Cerebellar nuclear complex (tissue), 1 donor: ENCODE measurements at places on chromosomes 5 and 9.

DNA sequence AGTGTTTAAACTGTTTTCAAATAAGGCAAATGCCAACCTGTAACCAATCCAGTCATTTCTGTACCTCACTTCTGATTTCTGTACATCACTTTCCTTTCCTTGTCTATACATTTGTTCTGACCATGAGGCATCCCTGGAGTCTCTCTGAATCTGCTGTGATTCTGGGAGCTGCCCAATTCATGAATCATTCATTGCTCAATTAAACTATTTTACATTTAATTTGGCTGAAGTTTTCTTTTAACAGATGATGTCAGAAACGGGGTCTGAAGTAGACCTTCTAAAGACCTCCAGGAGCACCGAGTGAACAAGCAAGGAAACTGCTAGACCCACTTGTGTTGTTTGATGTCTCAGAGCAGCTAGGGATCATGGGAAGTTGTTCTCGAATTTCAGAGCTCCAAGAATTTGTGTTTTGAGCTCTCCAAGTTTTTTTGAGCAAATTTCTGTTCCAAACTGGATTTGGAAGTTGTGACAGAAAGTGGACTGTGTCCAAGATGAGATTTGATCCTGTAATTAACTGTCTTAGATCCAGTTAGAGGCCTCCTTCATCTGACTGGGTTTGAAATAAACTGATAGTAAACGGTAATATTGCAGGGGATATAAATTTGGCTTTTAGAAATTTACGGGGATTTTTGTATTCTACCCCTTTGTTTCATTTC lies 490.8 kb upstream of the ST8SIA4 start:
- DNase-seq: no peak

DNA sequence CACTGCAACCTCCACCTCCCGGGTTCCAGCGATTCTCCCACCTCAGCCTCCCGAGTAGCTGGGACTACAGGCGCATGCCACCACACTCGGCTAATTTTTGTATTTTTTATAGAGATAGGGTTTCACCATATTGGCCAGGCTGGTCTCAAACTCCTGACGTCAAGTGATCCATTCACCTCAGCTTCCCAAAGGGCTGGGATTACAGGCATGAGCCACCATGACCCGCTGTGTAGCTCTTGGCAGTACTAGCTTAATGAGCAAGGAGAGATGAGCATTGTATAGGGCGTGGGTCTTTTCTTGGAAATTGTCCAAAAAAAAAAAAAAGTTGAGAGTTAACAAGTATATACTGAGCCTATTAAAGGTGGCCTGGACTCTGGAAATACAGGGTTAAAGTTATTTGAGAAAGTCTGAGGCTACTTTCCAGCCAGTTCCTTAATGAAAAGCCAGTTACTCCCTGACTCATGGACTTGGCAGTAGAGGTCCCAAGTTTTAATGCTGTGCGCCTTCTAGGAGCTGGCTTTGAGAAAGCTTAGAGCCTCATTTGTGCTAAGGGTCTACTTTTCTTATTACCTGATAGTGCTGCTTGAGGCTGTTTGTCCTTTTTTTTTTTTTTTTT lies 4.2 kb upstream of the FGF18 start:
- no peak for DNase-seq

GRCh38 chr9:70347046-70347445 lies 67.4 kb downstream of the KLF9 start:
- DNase-seq: no peak

DNA sequence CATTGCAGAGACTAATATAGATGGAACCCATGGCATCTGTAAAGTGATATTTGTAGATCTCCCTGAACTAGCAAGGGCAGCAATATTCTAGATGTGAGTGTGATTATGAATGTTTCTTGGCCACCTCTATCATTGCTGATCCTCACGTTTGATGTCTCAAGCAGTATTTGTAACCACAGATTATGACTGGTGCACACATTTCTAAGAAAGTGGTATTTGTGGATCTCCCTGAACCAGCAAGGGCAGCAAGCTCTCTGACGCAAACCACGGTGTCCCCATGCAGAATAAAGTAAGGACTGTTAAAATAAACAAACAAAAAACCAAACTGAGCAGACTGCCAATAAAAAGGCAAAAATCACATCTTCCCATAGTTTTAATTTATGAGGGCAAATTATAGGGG lies 301.3 kb downstream of the CSNK1G3 start:
- DNase-seq: no peak

GRCh38 chr9:83956086-83956435 lies 24.0 kb downstream of the HNRNPK start:
- DNase-seq: no peak

DNA sequence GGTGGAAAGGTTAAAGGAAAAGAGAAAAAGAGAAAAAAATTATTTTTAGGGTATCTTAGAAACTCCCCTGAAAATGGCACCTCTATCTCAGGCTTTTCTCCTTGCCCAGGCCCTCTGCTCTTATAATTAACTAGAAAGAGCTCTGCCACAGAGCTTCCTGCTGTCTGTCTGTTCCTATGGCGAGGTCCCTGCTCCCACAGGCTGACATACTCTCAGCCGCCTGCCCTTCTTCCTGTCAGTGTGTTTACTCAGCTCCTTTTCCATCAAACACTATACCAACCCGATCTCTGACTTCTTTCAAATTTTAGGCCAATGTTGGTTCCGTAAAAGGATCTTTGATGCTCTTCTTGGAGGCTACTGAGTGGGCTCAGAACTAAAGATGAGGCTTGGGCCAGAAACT lies 482.6 kb downstream of the DMAC1 start:
- no peak for DNase-seq

DNA sequence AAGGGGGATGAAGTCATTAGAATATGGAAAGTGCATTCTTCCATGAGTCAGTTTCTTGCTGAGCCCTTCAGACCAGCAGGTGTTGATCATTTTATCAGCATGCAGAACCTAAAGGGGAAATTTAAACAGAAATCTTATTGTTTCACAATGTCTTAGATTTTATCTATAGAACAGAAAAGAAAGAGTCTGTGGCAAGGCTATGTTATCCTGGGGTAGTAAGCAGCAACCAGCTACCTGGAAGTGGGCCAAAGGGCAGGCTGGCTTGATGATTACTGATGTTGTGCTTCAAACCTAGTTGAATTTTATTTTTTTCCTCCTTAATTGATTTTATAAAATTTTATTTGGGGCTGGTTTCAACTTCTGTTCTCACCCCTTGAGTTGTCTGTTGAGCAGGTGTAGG lies 101.5 kb downstream of the LRRC70 start:
- no peak for DNase-seq

DNA sequence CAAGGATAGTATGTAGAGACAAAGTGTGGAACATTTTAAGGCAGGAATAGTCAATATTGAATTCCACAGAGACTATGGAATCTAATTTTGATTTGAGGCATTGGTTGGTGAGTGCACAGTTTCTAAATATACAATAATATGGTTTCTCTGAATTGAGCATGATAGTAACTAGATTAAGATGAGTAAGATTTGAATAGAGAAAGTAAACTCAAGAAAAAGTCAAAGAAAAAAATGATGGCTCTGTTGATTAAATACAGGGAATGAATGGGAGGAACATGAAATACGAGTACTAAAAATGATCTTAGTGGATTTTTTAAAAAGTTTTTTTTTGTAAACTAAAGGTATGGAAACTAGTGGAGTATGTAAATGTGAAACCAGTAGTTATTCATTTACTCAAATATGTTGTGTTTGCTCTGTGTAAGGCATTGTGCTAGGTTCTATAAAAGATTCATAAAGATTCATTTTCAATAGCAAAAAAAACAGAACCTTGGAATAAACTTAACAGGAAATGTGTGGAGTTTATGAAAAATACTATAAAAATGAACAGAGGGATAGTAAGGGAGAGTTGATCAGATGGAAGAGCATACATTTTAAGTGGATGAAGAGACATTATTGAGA lies 101.2 kb downstream of the ZCCHC7 start:
- no peak for DNase-seq

DNA sequence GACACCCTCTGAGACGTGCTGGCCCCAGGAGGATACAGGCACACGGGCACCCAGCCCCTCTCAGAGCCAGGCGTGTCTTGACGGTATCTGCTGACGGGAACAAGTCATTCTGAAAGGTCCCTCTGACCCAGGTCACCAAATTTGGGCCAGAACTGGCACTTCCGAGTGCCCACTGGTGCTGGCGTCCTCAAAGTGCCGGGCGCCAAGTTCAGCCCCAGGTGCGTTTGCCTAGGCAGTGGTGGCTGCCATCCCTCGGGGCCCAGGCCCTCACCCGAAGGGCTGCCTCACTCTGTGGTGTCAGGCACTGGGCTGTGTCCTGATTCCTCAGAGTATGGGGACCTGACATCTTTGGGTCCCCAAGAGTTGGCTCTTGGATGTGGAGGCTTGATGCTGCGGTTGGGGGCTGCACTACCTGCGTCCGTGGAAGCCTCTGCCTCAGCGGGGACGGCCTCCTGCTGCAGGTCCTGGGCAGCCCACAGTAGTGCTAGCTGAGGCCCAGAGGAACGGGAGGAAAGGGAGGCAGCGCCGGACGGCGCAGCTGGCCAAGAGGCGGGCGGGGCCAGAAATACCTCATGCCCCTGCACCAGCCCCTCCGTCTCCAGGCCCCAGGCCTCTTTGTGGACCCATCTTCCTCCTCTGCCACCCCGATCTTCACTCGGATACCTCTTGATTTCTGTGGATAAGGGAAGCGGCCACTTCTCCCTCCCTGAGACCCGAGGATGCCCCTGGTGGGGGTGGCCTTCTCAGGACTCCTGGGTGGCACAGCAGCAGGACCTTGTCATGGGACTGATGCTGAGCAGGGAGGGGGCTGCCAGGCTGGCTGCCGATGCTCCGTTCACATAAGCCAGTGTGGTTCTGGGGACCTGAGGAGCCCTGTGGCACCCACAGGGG lies 109.4 kb upstream of the LMX1B start:
- no peak for DNase-seq

- DNase-seq: no peak
Measured at GRCh38 chr5:151204051-151204450, 19.8 kb downstream of the CCDC69 start.

- DNase-seq: no peak
Measured at GRCh38 chr5:151066920-151067319, 13.9 kb downstream of the TNIP1 start.

DNA sequence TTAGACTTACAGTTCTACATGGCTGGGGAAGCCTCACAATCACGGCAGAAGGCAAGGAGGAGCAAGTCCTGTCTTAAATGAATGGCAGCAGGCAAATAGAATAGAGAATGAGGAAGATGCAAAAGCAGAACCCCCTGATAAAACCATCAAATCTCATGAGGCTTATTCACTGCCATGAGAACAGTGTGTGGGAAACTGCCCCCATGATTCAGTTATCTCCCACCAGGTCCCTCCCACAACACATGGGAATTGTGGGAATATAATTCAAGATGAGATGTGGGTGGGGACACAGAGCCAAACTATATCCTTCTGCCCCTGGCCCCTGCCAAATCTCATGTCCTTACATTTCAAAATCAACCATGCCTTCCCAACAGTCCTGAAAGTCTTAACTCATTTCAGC lies 367.1 kb downstream of the MED10 start:
- no peak for DNase-seq

DNA sequence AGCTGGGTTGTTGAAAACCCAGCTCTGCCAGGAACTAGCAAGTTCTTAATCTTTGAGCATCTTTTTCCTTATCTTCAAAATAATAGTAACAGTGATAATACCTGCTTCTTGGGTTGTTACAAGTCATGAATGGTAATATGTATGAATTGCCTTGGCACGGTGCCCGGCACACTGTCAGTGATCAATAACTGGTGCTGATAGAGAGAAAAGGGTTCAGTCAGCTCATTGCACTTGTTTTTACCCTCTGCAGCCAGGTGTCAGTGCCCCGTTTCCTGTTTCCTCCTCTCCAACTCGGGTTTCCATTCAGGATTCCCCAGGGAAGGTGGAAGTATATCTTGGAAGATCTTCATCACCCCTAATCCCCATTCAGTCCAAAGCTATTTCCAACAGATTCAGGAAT lies 15.8 kb upstream of the NIPAL4 start:
- DNase-seq: no peak

- DNase-seq: no peak
Measured at GRCh38 chr9:27701016-27701415, 127.7 kb upstream of the C9orf72 start.

DNA sequence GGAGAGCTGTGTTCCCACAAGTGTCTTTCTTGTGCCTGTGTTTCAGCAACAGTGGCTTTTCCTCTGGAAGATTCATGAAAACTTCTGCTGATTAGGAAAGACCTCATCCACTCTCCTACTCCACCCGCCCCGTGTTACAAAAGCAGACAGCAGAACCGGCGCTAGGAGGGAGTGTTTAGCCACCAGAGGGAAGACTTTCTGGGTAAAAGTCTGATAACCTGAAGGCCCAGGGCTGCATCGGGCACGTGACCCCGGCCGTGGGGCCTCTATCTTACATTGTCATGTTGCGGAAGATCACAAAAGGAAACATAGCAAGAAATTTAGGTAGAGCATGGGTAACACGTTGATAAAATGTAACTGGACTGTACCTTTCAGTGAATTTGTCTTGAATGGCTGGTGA lies 32.0 kb upstream of the DMRT2 start:
- DNase-seq: no peak

- DNase-seq: no peak
Measured at GRCh38 chr5:60972231-60972630, 27.2 kb downstream of the NDUFAF2 start.

- no peak for DNase-seq
Measured at GRCh38 chr9:12221470-12221869, 471.7 kb upstream of the TYRP1 start.

DNA sequence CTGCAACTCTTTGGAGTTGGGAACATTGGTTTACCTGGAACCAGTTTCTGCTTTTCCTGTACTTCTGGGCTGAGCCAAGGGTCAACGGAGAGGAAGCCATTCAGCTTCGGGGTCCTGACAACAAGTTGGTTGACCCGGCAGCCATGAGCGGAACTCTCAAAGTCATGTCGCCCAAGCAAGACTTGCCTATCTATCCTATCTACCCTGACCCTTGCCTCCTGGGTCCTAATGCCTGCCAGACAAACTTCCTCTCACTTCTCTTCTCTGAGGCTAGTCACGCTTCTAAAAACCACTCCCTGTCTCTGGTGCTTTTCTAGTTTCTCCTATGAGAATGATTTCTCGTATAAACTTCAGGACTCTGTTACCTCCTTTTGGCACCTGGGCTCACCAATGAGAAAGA lies 44.7 kb upstream of the CRHBP start:
- no peak for DNase-seq

GRCh38 chr9:68417762-68418161 lies 61.4 kb downstream of the PGM5 start:
- DNase-seq: no peak

- DNase-seq: no peak
Measured at GRCh38 chr9:128886211-128886891, 4.4 kb downstream of the LRRC8A start.

GRCh38 chr9:15155826-15156225 lies 151.2 kb downstream of the TTC39B start:
- DNase-seq: no peak

GRCh38 chr9:116452634-116453033 lies 234.5 kb upstream of the TRIM32 start:
- no peak for DNase-seq

GRCh38 chr5:139711067-139711905 lies 63.1 kb downstream of the CXXC5 start:
- DNase-seq: no peak
